Glutamatergic neuron (in vitro differentiated cells): ENCODE measurements at places on chromosomes 1 and 21. TPM values are rescaled to one million over a fixed set of nuclear protein-coding genes. Genes with fewer than 3 reads are reported as not detected.

DNA sequence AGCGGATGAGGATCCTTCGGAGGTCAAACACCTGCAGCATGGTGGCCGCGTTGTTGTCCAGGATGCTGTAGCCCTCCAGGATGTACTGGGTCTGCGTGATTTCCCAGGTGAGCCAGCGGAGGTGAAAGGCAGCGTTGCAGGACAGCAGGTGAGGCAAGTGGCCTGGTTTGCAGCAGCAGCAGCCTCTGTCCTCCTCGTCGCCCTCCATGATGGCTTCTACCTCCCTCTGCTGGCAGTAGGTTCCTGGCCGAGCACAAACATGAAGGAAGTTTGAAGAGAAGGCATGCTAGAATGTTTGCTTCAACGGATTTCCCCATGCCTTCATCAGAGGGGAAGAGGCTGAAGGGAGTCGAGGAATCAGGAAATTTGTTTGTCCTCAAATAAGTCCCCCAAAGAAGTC lies 74.7 kb downstream of the NTPCR start:
- H3K4me1 ChIP-seq, result peaks cover 10% of the 10 kb centered on the region
- no peak overlapping the region for H3K4me3 ChIP-seq
- DNase-seq, result peak; percentile 60
- peaks cover 2% of the 10 kb centered on the region for H3K27me3 ChIP-seq
- H3K27ac ChIP-seq, result no peak overlapping the region
- H3K36me3 ChIP-seq, result peaks cover 5% of the 10 kb centered on the region

DNA sequence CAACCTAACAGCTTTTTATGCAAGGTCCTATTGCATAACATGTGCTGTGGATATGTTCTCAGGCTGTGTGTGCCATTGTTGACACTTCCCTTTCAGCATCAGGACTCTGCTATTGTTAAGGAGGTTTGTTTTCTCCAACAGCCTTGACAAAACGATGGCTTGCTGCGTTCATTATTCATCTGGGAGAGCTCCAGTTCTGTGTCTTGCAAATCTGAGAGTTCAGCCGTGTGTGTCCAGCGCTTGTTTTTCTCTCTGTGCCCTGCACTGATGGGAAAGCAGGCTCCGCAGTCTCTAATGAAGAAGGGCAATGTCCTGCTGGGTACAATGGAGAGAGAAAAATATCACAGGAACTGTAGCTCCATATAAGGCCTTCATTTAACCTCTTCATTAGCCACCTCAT lies 63.7 kb downstream of the CLDN17 start:
- H3K4me3 ChIP-seq, result no peak overlapping the region
- H3K27me3 ChIP-seq, result no peaks in the 10 kb centered on the region
- H3K27ac ChIP-seq, result no peak overlapping the region
- no peak for DNase-seq

NMNAT1 gene
- 7.0 TPM for total RNA-seq

ZNF670 gene
- total RNA-seq, result 10.7 TPM

TRIM45 gene
- 6.7 TPM for total RNA-seq

GRCh38 chr1:174413632-174414031 lies 34.1 kb upstream of the GPR52 start:
- no peak overlapping the region for H3K27ac ChIP-seq
- H3K36me3 ChIP-seq, result no peaks in the 10 kb centered on the region

CALML6 gene
- 5.2 TPM for total RNA-seq

DNA sequence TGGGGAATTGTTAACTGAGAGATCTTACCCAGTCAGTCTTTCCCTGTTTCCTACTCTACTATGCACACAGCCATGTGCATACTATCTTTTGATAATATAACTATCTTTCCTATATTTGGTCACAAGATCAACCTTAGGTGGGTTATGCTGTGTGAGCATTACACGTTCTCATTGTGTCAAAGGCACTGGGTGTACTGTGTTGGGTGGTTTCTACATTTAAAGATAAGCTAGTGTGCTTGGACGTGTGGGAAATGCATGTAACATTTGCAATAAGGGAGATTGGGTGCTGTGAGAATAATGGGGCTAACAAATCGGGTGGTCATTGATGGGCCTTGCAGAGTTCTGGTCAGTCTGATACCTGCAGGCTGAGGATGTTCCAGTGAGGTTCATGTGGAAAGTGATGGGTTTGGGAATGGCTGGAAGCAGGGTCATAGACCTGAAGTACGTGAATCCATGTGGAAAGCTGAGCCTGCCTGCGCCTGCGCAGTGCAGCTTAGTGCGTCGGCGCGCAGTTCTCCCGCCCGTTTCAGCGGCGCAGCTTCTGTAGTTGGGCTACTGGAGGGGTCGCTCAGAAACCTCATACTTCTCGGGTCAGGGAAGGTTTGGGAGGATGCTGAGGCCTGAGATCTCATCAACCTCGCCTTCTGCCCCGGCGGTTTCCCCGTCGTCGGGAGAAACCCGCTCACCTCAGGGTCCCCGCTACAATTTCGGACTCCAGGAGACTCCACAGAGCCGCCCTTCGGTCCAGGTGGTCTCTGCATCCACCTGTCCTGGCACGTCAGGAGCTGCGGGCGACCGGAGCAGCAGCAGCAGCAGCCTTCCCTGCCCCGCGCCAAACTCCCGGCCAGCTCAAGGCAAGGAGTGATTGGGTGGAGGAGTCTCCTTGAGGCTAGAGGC lies at the start of gene MSH4:
TSS of gene MSH4 (plus strand) at position 507 of the 897 bp plus-strand sequence. CDS start at position 611, 104 bp downstream.
- H3K36me3 ChIP-seq, result no peaks in the 10 kb centered on the region
- H3K27me3 ChIP-seq, result no peaks in the 10 kb centered on the region
- DNase-seq, result no peak
- peak within 1 kb of the TSS; percentile 17 for H3K27ac ChIP-seq
- H3K4me3 ChIP-seq, result no peak within 1 kb of the TSS
- no peaks in the 10 kb centered on the region for H3K4me1 ChIP-seq
